ENCODE measurements at places on chromosomes 1 and 21.
A peak's percentile ranks its signal among the peaks of the same experiment; 100 is the strongest.

GRCh38 chr1:2413495-2414296 lies 1.3 kb upstream of the PEX10 start:
- peak; percentile 26 for DNase-seq

DNA sequence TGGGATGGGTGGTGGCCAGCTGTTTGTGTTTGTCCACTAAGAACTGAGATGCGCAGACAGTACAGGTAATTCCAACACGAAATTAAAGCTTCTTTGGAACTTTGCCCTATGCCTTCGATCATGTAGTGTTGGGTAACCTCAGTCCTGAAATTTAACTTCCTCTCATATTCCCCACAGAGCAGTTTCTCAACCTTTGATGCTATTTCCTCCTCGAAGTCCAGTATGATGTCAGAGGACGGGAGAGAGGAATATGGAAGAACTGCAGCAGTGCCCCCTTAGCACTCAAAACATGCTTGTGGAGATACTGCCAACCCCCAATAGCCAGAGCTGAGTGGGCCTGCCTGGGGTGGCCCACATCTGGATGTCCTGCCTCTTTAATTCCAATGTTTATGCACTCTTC lies 3.6 kb downstream of the LPAR3 start:
- no peak for DNase-seq

DNA sequence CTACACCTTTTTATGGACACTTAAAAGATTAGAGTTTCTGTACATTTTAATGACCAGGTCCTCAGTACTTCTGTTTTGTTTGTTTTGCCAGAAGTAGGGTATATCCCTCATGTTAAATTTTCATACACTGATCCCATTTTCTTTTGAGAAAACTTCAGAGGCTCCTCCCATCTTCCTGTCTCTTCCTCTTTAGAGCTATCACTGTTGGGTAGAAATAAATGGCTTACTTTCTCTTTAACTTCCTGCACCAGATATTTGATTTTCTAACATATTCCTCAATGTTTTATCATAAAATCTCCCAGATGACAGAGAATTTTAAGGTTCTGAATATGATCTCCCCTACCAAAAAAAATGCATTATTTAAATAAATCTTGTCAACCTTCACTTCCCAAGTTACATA lies 23.4 kb downstream of the VAV3 start:
- no peak for DNase-seq

DNA sequence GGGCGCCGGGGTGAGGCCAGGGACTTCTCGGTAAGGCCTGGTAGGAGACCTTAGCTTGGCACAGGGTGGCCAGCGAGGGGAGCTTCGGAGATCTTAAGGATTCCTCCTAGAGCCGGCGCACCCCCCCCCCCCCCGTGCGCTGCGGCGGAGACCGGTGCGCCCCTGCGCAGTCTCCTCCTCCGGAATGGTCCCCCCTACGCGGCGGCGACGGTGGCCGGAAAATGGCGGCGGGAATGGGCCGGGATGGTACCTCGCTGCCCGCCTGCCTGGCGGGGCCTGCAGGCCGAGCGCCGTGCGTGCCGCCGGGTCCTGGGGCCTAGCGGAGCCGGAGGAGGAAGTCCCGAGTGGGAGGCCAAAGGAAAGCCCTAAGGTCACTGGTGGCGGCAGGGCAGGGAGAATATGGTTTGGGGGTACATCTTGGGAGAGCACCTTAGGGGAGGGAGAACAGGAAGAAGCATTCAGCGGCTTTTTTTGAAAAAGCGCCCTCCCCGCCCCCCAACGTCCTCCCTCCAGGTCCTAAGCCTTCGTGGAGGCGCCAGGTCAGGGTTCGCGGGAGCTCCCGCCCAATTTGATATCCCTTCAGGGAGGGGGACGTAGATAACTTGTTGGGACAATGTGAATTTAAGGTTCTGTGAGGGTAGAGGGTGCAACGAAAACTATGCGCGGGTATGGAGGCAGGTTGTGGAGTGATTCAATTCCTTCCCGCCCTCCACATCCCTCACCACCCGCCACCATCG lies 429 bp downstream of the SRRM1 start:
- DNase-seq = peak; percentile 11

DNA sequence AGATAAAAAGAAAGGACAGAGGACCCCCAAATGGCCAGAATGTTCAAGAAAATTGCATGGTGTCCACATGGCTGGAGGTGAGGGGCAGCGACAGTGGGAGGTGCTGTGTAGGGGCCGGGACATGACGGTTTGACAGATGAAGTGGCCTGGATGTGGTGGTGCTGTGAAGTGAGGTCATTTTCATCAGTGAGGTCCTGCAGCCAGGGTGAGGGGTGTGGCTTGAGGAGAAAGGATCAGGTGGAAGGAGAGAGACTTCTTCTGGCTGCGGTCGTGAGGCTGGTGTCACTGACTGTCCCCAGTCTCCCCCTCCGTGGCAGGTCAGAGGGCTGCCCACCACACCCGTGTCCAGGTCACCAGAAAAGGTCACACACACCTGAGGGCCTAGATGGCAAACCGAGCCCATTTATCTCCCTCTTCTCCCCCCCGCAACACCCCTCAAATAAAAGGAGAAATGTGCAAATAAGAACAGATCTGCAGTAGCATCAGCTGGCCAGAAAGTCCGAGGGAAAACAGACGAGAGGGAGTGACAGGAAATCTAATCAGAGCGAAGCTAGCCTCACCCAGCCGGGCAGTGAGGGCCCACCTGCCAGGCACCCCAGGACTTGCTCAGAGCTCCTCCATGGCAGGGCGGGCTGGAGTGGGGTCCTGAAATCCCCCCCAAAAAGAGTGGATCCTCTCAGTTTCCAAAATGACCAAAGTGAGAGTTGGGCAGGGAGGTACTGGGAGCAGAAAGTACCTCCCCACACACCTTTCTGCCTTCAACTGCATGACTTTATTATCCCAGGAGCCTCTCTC lies 148.5 kb upstream of the EDN2 start:
- DNase-seq = no peak

- no peak for DNase-seq
These were observed 30.6 kb downstream of the FAM78B start for GRCh38 chr1:166136222-166136621.

DNA sequence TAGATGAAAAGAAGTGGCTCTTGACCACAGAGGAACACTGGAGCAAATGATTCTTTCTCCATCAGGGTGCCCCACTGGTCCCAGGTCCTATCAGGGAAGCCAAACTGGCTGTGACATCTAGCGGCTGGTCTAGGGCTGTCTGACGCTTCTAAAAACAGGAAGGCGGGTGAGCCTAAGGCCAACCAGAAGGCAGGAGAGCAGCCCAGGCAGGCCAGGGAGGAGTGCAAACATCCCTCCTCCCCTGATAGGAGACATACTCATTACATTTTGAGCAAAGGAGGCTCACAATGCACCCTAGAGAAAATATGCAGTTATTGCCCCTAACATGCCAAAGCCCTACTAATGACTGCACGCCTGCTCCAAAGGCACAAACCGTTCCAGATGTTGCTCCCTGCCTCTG lies 10.4 kb upstream of the FOXE3 start:
- DNase-seq = no peak

- DNase-seq = no peak
These were observed 31.1 kb downstream of the FYB2 start for GRCh38 chr1:56788102-56788501.

- no peak for DNase-seq
These were observed 8.2 kb downstream of the HECTD3 start for GRCh38 chr1:45002650-45003645.

DNA sequence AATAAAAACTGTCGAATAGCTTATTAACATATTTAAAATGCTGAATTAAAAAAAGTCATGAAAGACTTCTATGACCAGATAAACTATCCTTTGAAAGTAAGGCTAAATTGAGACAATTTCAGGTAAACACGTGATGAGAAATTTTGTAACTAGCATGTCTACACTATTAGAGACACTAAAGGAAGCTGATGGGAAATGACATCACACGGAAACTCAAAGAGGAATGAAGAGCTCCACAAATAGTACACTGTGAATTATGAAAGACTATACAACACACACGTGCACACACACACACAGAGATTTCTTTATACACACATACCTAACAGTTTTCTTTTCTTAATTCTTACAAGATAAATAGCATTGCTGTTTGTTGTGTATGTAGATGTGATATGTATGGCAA lies 70.9 kb upstream of the PLA2G4A start:
- DNase-seq = no peak

DNA sequence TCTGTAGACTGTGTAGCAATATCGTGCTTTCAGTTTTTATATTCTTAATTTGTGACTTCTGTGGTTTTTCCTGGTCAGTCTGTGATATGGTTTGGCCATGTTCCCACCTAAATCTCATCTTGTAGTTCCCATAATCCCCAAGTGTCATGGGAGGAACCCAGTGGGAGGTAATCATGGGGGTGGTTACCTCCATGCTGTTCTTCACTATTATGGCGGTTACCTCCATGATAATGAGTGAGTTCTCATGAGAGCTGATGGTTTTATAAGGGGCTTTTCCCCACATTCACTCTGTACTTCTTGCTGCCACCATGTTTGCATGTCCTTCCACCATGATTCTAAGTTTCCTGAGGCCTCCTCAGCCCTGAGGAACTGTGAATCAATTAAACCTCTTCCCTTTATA lies 169.8 kb downstream of the LEPR start:
- no peak for DNase-seq
